CD4-positive, alpha-beta T cell treated with Interleukin-6 at 100 ng/mL for 8 hours (primary cell): ENCODE measurements at places on chromosomes 16 and 17.

GRCh38 chr17:42681976-42682721 lies at the start of gene CNTNAP1:
Gene CNTNAP1, plus strand, starts transcription at chr17:42682531. Its CDS starts 299 bp downstream, at chr17:42682830.
- no peak for DNase-seq

- DNase-seq = no peak
These were observed 565 bp downstream of the DDX52 start for GRCh38 chr17:37642681-37643080.

DNA sequence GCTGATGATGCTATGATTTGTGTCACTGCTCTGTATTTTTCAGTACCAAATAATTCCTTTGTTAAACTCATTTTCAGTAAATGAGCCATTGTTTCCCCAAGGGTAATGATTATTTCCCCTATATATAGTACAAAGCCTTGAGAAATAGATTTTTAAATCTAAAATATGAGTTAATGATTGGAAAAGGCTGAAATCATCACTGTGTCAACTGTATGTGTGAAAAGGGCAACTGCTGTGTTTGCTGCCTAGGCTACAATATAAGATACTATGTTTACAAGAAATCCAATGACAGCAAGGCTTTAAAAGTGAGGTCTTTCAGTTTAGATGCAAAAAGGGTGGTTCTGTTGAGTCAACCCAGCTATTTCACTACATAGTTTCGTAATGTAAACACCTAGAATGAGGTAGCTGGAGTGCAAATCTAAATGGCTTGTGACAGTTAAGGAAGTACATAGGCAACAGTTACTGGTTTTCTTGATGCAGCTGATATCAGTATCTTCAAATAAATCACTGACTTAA lies 15.3 kb downstream of the NLK start:
- no peak for DNase-seq

DNA sequence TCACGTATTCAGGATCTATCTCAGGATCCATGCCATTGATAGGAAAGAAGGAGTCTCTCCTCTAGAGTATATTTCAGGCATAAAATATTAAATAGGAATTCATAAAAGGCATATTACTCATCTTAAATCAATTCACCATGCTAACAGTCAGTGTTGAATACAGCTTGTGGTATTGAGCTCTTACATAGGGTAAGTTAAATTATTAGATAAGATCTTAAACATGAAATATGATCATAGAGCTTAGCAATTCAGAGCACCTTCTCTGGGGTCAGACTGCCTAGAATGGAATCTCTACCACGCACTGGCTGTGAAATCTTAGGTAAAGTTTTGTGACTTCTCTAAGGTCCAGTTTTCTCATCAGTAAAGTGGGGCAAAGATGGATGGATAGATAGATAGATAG lies 20.7 kb downstream of the MARCHF10 start:
- no peak for DNase-seq

GRCh38 chr17:6547336-6547735 lies 9.0 kb downstream of the PITPNM3 start:
- DNase-seq = no peak

- no peak for DNase-seq
These were observed 1.7 kb downstream of the STH start for GRCh38 chr17:46000757-46001156.

DNA sequence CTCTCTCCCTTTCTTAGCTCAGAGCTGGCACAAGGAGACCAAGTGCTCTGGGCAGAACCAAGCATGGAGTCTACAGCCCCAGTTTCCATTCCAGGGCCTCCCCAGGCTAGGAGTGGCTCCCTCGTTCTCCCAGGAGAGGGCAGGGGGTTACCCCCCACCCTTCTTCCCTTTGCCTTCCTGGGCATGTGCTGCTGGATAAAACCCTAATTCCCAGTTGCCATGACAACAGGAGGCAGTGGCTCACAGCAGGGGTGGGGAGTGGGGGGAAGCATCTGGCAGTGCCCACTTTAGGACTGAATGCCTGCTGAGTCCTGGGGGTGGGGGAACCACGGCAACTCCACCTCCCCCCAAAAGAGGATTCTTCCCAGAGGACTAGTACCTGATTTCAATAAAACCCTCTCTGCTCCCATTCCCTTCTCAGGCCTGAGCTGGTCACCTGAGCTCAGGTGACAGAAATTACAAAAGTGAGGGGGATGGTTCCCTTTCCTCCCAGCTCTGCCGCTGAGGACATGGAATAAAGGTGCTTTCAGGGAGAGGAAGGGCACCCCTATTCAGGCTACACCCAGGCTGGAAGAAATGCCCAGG lies 1.8 kb downstream of the MPP2 start:
- DNase-seq = no peak

- DNase-seq = no peak
These were observed 124.7 kb downstream of the SNX11 start for GRCh38 chr17:48231995-48232959.

GRCh38 chr17:1229349-1229899 lies 40.8 kb upstream of the BHLHA9 start:
- DNase-seq = peak; percentile 9

DNA sequence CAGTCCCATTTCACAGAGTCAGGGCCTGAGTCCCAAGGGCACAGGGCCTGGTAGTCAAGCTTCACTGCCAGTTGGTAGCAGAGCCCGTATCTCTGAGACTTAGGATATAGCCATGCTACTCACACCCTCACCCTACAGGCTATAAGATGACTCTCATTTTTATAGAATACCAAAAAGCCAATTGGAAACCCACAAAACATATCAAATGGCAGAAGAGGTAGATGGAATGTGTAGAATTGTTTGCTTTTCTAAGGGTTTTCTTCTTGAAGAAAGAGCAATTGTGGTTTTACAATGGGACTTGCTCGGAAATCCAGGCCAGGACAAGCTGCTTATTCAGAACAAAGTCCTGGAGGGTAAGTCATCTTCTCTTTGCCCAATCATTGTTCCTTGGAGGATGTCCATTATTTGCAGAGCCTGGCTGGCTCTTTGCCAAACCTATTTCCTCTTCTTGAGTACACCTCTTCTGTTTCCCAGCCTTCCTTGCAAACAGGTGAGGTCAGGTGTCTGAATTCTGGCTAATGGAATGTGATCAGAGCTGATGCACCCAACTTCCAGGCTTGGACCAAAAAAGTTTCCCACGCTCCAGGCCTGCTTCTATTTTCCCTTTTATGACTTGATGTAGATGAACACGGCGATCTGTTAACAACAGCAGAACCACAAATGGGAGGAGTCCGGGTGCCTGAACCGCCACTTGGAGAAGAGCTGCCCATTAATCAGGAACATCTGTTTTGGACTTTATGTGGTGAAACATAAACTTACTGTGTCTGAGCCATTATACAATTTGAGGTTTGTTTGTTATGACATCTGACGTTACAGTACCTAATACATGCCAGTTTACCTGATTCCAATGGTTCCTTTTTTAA lies 16.9 kb upstream of the CCL22 start:
- DNase-seq = no peak

DNA sequence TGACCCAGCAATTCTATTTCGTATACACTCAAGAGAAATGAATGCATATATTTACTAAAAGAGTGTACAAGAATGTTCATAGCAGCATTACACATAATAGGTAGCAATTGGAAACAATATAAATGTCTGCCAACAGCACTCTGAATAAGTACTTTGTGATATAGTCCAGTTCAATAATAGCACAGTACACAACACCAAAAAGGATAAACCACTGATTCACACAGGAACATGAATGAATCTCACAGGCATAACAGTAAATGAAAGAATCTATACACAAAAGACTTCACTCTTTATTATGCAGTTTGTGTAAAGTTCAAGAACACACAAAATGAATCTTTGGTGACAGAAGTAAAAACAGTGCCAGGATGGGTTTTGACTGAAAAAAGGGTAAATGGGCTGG lies 86.3 kb downstream of the NLK start:
- no peak for DNase-seq

DNA sequence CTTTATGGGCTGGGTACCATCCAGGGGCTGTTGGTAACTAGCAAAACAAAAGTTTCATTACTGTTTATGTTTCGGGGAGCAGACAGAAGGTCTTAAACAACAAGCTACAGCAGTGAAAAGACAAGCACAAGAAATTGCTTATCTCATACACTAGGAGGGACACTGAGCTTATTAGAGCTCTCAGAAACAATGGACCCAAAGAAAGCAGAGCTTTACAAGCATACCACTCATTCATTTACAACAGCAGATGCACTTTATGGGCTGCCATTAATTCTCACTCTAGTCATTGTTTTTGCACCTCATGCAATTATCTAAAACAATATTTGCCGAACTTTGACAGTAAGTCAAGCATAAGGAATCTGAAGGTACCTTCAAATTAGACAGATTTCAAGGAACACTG lies 10.0 kb downstream of the KRT16 start:
- no peak for DNase-seq

GRCh38 chr16:31487071-31487719 lies 4.3 kb downstream of the SLC5A2 start:
- no peak for DNase-seq

GRCh38 chr16:11171448-11171709 lies 84.6 kb downstream of the SOCS1 start:
- DNase-seq = no peak

DNA sequence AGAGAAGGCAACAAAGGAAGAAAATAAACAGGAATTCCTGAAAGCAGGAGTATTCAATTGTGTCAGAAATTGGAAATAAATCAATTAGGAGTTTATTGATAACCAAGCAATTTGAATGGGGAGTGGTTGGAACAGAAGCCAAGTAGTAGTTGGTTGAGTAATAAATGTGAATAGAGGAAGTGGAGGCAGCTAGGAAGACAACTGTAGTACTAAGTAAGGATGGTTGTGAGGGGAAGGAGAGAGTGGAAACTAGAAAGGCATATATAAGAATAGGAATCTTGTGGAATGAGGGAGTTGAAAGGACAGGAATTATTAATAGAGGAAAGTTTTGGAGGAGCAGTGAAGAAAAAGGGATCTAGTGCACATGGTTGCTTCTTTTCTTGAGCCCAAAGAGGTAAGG lies 34.4 kb downstream of the NFAT5 start:
- DNase-seq = no peak

DNA sequence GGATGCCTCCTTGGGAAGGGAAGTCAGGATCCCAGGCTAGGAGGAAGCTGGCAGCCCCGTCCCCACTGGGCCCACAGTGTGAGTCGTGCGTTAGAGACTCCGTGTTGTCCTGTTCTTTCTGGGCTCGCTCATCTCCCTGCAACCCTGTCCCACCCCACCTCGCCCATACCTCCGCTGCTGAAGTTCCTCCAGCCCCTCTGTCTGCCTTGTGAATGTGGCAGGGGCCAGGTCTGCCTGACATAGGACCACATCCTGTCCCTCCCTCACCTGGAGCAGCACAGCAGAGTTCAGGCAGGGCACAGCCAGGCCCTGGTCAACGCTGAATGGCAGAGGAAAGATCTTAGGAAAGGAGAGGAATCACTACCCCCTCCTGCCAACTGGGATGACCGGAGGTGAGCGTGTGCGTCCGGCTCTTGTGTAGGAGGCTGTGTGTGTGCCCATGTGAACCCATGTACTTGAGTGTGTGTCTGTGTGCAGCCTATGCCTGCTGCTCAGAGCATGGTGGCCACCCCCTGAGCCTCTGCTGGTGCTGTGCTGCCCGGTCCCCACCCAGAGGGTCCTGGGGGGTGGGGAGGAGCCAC lies 12.8 kb downstream of the KCNJ18 start:
- DNase-seq = no peak

GRCh38 chr17:70987867-70988340 lies 818.6 kb downstream of the KCNJ2 start:
- no peak for DNase-seq

DNA sequence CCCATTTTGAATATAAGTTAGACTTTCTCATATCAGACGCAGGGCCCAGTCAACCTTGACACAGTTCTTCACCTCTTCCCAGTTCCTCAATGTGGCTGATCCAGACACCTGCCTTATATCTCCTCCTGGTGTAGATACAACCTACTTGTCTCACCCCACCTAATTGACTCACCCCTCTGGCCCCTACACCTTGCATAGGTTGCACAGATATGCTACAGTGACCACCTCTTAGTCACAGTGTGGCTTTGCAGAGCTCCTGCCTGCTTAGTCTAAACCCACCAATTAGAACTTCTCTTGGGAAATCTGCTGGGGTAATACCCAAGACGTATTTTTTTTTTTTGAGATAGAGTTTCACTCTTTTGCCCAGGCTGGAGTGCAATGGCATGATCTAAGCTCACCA lies 16.8 kb downstream of the CHP2 start:
- no peak for DNase-seq

DNA sequence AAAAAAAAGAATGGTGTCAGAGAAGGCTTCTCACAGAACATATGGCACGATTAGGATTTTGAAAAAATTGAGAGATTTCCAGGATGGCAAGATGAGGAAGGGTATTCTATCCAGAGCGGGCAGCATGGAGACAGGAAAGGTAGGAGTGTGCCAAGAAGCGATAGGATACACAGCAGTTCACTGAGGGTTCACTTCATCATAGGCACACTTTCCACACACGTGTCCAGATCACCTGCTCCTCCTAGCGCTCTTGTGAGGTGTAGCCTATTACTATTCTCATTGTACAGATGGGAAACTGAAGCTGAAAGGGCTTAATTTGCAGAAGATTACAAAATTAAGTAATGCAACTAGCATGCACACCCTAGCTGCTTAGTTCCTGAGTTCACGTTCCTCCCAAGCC lies 6.2 kb upstream of the ELAC2 start:
- no peak for DNase-seq

GRCh38 chr16:65223335-65223734 lies 101.5 kb upstream of the CDH11 start:
- DNase-seq = no peak

- no peak for DNase-seq
These were observed 51.3 kb downstream of the NEUROD2 start for GRCh38 chr17:39556423-39556822.

DNA sequence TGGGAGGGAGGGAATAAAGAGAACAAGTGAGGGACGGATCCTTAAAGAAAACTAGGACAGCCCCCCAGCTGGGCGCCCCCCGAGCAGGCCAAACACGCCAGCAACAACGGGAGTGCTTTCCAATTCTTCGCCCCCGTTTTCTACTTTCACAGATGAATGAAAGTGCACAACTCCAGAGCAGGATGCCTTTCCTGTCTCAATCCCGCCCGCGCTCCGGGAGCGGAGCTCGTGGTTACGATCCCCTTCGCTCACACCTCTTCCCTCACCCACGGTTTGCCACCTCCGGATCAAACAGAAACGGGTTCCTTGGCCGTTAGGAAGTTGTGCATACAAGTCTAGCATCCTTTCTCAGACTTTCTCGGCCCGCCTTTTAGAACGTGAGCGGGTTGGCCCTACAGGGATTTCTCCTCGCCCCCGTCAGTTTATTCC lies 680 bp downstream of the SKA2 start:
- DNase-seq = peak; percentile 14

GRCh38 chr17:17231621-17232302 lies 5.2 kb downstream of the FLCN start:
- no peak for DNase-seq
